ENCODE measurements at places on chromosomes 3 and 15. TPM values are rescaled to one million over a fixed set of nuclear protein-coding genes. Genes with fewer than 3 reads are reported as not detected.

GRCh38 chr3:183295211-183295610 lies 42.2 kb downstream of the B3GNT5 start:
- DNase-seq: no peak

GRCh38 chr3:73098873-73099272 lies 37.4 kb downstream of the EBLN2 start:
- no peak for DNase-seq

- DNase-seq: no peak
Measured at GRCh38 chr3:117633207-117633606, 923.6 kb downstream of the TUSC7 start.

SKOR1 gene
- 0.16 TPM for total RNA-seq

- peak; percentile 25 for DNase-seq
Measured at GRCh38 chr3:169634618-169635236, 28.8 kb downstream of the MECOM start.

- no peak for DNase-seq
Measured at GRCh38 chr3:110614186-110614585, 457.4 kb upstream of the NECTIN3 start.

KBTBD12 gene
- total RNA-seq: not detected

- DNase-seq: no peak
Measured at GRCh38 chr3:144491333-144491732, 519.7 kb downstream of the DIPK2A start.

OXTR gene
- total RNA-seq: 0.91 TPM

VWA5B2 gene
- not detected for total RNA-seq

GRCh38 chr3:183298701-183299153 lies 45.7 kb downstream of the B3GNT5 start:
- no peak for DNase-seq

DNA sequence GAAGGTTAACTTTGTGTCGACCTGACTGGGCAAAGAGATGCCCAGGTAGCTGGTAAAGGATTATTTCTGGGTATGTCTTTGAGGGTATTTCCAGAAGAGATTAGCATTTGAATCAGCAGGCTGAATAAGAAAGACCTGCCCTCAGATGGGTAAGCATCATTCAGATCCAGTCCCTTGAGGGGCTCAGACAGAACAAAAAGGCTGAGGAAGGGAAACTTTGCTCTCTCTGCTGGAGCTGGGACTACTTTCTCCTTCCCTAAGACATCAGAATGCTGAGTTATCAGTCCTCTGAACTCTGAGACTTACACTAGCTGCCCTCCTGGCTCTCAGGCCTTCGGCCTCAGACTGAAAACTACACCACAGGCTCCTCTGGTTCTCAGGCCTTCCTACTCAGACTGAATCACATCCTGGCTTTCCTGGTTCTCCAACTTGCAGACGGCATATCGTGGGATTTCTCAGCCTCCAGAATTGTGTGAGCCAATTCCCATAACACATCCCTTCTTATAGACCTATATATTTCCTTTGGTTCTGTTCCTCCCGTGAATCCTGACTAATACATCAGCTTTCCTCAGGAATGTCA lies 982.9 kb downstream of the TUSC7 start:
- no peak for DNase-seq

- DNase-seq: no peak
Measured at GRCh38 chr3:18114894-18115293, 310.2 kb downstream of the SATB1 start.

DNA sequence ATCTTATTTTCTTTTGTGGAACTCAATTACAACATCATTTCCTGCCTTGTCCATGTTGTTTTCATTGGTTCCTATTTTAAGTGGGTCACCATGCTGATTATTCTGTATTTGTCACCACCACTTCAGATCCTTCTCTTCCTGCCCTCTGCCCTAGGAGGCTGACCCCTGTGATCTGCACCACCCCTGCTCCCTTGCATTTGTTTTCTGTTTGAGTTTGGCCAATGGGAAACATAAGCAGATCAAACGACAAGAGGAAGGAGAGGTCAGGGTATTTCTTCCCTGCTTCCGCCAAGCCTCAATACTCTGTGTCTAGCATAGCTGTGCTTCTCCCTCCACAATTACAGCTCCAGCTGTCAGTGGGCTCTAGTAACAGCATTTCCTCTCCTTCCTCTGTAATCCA lies 71.6 kb downstream of the IMPG2 start:
- no peak for DNase-seq

LRRC31 gene
- total RNA-seq: not detected

DNA sequence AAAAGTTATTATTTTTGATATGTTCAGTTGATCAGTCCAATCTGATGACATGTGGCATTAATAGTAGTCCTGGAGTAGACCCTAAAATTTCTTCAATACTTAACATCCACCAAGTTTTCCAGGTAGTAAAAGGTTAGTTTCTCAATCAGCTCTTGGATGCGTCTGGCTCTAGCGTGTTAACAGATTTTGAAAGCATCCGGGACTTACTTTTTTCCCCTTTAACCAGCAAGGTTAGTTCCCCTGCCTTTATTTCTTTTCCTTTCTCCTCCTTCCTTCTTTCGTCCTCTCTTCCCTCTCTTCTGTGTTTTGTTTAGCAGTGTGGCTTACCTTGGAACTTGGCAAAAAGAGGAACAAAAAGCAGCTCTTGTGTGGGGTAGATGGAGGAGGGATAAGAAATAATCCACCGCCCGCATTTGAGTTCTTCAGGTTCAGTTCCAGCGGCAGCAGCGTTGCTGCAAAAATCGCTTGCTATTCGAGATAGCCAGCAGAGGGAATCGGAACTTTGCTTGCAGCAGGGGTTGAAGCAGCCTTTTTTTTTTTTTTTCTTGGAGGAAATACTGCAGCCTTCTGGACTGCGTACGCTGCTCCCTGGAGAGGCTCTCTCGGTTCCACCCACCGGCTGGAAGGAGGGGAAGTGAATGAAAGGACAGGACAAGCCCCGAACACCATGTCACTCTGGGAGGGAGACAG lies at the start of gene RBMS3:
RBMS3 (plus strand) TSS at position 668 of the 690 bp plus-strand sequence.
- peak; percentile 48 for DNase-seq

GRCh38 chr15:93088200-93088980 lies 621 bp downstream of the RGMA start:
- peak; percentile 40 for DNase-seq

DNA sequence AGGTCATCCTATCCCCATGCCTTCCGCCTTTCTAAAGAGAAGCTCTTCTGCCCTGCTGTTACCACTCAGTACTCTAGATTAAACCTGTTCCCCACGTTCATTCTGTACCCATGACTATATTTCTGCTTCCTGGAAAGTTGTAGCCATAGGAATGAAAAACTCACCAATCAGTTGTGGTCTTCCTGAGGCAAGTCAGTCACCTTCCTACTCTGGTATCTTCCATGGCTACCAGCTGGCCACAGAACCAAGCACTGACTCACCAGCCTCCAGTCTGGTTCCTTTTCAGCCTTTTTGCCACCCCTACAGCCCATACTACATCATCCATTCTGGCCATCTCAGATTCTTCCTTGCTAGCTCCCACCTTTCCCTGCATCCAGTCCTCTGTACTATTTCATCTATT lies 46.4 kb downstream of the TMEM44 start:
- DNase-seq: peak; percentile 25

FAM131A gene
- total RNA-seq: 3.7 TPM

TRPM1 gene
- total RNA-seq: not detected

GRCh38 chr3:129614927-129615363 lies 8.5 kb upstream of the PLXND1 start:
- DNase-seq: no peak

DNA sequence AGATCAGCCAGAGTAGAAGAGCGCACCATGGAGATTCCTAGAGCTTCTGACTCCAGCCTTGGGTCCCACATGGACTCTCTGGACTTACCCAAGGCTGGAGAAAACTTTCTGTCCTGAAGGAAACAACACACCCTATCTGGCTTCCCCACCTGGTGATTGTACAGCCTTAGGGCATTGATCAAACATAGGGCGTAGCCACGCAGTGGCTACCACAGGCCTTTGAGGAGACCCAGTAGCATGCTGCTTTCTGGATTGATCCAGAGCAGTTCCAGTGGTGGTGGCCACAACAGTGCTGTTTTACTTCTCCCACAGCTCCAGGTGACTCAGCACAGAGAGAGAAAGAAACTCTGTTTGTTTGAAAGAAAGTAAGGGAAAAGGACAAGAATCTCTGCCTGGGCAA lies 23.5 kb downstream of the PYDC2 start:
- no peak for DNase-seq

- no peak for DNase-seq
Measured at GRCh38 chr15:60419753-60420152, 22.0 kb upstream of the ANXA2 start.

DNA sequence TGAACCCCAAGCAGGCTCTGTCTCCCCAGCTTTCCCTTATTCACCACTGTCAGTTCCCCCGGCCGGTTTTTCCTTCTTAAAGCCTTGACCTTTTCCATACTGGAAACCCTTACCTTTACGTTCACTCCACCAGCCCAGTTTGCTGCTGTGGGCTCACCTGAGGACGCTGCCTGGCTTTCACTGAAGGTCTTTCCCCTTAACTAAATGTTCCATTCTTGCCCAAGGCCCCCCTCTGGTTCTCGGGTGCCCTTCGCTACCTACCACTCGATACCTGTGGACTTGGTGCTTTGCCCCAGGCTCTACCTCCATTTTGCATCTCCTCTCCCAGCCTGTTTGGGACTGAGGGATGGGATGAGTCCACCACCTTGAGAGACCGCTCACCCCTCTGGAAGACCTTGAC lies 851 bp downstream of the AP2M1 start:
- no peak for DNase-seq

P3H2 gene
- not detected for total RNA-seq
